ENCODE measurements at places on chromosomes 2 and 18. TPM values are rescaled to one million over a fixed set of nuclear protein-coding genes. Genes with fewer than 3 reads are reported as not detected.

Gene GYPC
- 149 TPM for total RNA-seq

Gene CNGA3
- not detected for total RNA-seq

Gene OR6B2
- not detected for total RNA-seq

Gene ALMS1
- 24.1 TPM for total RNA-seq

Gene VAMP5
- 65.6 TPM for total RNA-seq

All from T-helper 2 cell treated with Interferon-gamma antibody and Interleukin-4, amounts not matched to agents 100 ng/mL and 5 ng/mL, for 36 hours (primary cell).